ENCODE measurements at places on chromosomes 13 and 19.

DNA sequence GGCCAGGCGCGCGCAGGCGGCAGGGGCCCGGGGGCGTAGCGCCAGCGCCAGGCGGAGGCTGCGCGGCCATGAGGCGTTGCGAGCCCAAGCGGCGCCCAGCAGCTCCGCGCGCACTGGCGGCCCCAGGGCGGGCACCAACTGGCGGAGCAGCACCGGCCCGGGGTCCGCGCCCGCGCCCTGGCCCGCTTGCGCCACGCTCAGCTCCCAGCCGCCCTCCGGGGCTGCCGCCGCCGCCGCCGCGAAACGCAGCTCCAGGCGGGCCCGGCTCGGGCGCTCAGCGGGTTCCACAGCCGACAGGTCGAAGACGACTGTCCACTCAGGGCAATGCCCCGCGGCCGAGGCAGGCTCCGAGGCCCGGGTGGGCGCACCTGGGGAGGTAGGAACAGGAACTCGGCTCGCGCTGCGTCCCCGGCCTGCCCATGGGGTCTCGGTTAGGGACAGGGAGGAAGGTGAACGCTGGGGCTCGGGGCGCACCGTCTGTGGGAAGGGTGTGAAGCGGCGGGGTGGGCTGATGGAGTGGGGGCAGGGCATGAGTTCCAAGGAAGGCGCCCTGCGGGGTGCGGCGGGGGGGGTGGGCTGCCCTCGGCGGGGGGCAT lies 26.8 kb downstream of the CERS1 start:
- no peak for DNase-seq

- no peak for DNase-seq
These were observed 17.0 kb upstream of the LPAR6 start for GRCh38 chr13:48429886-48430285.

- no peak for DNase-seq
These were observed 165.6 kb upstream of the SOX1 start for GRCh38 chr13:111901267-111901915.

DNA sequence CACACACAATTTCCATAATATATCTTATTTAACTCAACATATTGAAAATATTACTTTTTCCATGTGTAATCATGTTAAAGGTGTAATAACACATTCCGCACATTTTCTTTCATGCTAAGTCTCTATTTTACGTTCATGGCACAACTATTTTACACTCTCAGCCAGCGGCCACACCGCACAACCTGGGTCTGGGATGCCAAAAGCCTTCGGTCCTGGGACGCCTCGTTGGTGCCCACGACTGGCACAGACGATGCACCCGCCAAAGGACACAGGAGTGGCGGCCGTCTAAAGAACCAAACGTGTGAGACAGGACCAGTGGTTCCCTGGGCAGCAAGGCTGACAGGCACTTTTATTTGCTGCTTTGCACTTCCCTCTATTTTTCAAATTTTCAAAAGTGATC lies 10.0 kb upstream of the PROZ start:
- no peak for DNase-seq

DNA sequence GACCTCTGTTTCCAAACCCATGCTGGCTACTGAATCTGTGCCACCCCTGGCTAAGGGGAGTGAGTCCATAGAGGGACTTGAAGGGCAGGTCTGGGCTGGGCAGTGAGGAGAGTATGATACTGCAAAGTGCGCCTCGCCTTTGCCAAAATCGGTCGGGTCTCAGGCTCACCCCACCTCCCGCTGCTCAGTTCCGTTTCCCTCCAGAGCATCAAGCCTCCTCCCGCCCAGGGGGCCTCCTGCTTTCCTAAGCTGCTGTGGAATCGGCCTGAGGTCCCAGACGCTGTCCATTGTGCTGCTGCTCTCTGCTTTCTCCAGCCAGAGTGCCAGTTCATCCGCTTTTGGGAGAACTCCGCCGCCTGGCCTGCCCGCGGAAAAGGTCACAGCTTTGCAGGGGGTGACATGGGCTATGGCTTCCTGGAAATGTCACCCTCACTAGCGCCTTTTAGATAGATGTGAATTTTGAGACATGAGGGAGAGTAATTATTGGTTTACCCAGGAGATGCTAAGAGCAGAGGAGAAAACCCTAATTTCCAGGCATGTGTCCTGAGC lies 1418.4 kb downstream of the UQCRFS1 start:
- DNase-seq = no peak

DNA sequence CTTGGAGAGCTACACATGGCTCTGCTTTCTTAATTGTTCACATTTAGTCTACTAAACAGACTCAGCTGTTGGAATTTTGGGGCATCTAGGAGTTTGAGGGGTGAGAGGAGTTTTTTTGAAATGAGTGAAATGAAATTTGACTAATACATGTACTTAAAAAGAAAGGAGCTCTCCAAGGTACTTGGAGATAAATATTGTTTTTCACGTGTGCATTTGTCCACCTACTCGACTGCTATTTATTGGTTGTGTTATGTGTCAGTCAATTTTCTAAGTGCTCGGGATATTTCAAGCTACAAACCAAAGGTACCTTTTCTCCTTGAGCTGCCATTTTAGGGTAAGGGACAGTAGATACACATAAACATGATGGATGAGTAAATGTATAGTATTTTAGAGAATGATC lies 697.0 kb downstream of the LIG4 start:
- DNase-seq = no peak

GRCh38 chr19:40407714-40408597 lies 5.2 kb downstream of the PRX start:
- no peak for DNase-seq

DNA sequence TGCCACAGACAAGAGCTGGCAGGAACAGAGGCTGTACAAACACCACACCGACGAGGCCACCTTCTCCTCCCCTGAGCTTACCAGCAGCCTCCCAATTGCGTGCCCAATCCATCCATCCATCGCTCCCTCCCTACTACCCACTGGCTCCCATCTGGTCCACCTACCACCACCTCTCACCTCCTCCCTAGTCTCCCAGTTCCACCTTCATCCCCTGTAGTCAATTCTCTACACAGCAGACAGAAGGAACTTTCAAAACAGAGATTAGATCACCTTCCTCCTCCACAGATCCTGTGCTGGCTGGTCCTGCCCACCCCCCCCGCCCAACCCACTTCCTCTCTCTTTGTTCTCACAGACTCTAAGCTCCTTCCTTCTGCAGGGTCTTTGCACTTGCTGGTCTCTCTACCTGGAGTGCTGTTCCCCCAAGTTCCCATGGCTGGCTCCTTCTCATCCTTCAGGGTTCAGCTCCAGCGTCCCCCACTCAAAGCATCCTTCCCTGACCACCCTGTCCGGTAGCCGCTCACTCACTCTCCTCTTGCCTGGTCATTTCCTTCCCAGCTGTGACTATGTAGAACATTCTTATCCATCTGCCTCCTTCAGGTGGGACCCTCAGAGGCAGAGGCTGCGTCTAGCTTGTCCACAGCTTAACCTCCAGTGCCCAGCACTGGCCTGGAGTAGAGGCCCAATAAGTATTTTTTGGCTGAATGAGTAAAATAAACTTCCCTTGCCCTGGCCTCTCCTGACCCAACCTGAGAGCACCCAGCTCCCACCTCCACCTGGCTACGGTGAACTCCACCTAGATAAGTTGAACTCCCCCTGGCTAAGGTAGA lies 23.0 kb downstream of the PIN1 start:
- DNase-seq = no peak

DNA sequence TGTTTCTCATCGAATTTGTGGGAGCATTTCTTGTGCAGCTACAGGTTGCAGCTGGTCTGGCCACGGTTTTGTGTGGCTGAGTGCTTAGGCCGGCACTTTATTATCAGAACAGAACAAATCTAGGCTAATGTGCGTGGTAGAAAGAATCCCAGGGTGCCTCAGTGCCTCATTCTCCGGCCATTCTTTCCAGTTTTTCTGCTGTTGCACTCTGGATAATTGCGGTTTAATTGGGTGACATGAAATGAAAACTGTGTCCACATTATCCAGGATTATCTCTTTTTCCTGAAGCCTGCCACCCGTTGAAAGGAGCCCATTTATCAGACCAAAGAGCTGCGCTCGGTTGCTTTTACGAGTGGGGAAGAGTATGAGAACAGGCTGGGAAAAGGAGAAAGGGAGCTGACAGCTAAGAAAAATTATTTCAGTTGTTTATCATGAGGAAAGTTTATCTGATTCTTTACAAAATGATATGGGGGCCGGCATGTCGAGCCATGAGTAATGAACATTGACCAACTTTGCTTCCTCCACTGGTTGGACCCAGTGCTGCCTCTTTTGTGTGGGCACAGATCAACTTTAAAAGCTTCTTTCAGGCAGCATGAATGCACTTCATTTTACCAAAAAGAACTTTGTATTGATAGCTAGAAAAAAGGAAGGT lies 117.0 kb upstream of the SOX21 start:
- no peak for DNase-seq

GRCh38 chr13:113483504-113484293 lies 6.8 kb downstream of the DCUN1D2 start:
- no peak for DNase-seq

DNA sequence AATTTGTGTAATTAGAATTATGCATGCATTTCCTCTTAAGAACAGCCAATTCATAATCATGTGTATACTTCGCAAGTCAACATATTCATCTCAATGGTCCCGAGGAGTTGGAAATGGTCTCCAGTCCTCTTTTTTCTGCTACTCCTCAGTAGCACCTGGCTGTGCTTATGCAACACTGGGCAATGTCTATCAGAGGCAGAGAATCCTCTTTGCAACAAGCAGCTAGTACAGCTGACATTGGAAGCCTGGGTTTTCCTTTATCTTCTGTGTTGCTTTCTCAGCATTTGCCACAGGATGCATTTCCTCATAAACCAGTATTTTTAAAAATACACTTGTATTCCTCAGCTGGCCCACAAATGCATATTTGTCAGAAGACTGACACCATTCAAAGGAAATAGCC lies 405.3 kb upstream of the GPC6 start:
- DNase-seq = no peak

DNA sequence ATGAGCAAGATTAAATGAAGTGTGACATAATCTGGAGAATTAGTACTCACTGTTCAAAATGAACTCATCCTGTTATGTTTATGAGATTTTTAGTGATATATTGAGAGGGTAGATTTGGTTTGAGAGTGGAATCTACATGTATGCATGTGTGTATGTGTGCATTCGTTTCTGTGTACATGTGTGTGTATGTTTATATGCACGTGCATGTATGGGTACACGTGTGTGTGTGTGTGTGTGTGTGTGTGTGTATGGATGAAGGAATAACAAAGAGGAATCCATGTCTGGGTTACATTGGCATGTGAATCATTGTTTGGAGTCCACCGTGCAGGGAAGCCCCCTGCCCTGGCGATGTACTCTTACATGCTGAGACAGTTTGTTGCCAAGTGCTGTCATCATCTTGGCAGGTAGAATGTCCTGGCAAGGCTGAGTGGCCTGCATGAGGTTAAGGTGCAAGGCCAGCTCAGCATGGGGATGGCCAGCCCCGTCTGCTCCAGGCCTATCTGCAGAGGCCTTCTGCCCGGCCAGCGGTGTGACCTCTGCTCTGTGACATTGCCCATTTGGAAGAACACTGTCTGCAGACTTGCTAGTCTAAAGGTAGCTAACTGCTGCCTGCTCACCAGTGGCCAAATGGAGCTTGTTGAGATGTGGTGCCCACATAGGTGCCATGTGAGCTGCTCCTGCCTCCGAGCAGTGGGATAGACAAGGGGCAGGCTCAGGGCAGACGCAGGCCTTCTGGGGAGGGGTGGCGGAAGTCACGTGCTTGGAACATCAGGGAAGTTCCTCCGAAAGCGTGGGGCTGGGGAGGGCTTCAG lies 222.3 kb downstream of the TEX29 start:
- DNase-seq = no peak

- DNase-seq = no peak
These were observed 15.1 kb downstream of the PLPP2 start for GRCh38 chr19:275958-276646.

- no peak for DNase-seq
These were observed at the start of gene CLDND2 for GRCh38 chr19:51368366-51369282. TSS of gene CLDND2 (minus strand) at chr19:51369003. CDS start at chr19:51368577, 426 bp downstream.

DNA sequence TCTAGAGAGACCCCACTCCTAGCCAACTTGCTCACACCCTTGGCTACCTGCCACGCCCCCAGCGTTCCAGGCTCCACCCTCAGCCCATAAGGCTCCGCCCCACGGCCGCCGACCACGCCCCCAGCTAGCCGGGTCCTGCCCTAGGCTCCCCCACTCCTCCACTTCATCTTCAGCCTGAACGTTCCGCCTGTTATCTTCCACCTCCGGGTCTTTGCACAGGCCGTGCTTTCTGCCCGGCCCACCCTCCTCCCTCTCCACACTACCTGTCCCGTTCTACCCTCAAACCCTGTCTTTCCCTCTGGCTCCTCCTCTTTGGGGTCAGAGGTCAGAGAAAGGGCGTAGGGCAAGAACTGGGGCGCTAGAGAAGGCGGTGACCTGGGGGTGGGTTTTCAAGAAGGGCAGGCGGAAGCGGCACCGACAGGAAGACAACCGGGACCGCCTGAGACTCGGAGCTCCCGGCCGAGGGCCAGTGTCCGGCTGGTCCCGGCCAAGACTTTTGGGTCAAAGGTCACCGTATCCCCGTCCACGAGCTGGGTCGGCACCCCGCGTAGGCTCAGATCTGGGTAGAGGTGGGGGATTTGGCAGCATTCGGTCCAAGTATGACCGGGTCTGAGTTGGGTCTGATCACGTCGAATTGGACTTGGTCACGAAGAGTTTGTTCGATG lies 2.2 kb downstream of the PDE4C start:
- no peak for DNase-seq

DNA sequence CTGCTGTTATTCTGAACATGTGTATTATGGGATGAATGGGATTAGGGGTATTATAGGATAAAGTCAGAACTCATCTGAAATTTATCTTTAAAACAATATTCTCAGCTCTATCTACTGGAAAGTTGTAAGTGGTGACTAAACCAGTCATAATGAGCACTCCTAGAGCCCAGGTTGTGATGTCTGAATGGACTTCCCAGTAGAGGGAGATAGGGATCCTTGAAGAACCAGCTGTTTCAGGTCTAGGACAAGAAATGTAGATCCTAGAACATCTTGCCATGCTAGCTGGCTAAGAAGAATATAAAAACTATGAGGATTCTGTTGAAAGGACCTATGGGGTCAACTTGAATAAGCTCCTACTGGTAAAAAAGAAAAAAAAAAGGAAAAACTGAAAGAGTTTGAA lies 310.8 kb downstream of the SLC7A1 start:
- DNase-seq = no peak

GRCh38 chr19:7545300-7545699 lies 9.8 kb downstream of the PNPLA6 start:
- no peak for DNase-seq

DNA sequence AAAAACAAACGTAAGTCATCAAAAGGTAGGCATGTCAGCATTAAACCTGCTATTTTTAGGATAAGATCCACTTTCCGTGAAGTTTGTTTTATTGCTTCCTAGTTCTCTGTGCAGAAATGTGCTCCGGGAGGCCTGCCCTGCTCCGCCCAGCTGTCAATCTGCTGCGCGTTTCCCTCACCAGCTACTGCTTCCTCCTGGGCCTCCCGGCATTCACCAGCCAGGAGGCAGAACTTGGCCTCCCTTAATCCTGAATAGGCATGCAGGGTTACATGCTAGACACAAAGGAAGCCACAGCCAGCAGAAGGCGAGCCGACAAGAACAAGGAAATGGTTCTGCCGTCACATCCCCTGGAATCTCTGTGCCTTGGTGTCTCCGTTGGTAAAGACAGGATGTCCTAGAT lies 386.2 kb downstream of the IRS2 start:
- no peak for DNase-seq

- no peak for DNase-seq
These were observed 1137.1 kb downstream of the OLFM4 start for GRCh38 chr13:54165581-54166215.

Data from effector memory CD4-positive, alpha-beta T cell (primary cell).